ENCODE measurements at places on chromosomes 5 and 9.

- no peak for DNase-seq
Observed at GRCh38 chr9:35488021-35488420, 1.9 kb upstream of the RUSC2 start.

GRCh38 chr9:115209601-115210306, 91.8 kb upstream of the TNC start:
- DNase-seq: no peak

GRCh38 chr5:169719360-169720314, 82.6 kb downstream of the DOCK2 start:
- DNase-seq: no peak

- peak; percentile 10 for DNase-seq
Observed at GRCh38 chr9:108271236-108271635, 584.5 kb downstream of the ACTL7B start.
